ENCODE measurements at places on chromosomes 2 and 18.

DNA sequence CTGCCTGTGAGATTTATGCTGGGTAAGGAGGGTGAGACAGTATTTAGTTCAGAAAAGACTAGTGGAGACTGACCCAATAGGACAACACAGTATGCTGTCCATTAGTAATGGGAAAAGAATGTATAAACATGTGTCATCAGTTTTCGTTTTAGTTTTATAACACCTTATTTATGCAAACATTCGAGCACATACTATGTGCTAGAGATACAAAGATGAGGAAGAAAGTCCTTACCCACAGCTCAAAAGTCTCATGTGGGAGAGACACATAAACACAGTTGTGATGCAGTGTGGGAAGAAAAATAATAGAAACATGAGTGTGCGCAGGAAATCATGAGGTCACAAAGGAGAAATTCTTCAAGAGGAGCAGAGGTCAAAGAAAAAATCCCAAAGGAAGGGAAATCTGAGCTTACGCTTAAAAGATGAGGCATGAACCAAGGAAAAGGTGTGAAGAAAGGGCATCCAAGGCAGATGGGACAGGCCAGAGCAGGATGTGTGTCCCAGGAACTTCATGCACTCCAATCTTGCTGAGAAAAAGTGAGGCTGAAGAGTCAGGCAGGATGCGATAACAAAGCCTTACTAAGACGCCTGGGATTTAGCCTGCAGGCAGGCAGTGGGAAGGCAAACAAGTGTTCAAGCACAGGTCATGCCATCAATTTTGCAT is 8.1 kb downstream of the METTL21A start:
- DNase-seq, result peak; percentile 93

DNA sequence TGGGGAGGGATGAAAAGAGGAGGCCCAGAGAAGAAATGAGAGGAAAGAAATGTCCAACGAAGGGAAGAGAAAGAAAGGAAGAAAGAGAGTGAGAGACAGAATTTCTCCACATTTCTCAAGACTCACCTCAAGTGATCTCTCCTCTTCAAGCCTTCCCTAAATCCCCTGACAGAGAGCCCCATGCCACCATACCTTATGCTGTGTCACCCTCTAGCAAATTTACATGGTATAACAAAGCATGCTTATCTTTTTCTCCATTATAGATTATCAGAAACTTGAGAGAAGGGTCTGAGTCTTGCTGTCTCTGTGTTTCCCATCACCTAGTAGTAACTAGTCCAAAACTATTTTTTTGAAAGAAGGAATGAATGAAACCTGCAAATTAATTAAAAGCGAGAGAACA is 1208.4 kb downstream of the DPP10 start:
- no peak for DNase-seq

DNA sequence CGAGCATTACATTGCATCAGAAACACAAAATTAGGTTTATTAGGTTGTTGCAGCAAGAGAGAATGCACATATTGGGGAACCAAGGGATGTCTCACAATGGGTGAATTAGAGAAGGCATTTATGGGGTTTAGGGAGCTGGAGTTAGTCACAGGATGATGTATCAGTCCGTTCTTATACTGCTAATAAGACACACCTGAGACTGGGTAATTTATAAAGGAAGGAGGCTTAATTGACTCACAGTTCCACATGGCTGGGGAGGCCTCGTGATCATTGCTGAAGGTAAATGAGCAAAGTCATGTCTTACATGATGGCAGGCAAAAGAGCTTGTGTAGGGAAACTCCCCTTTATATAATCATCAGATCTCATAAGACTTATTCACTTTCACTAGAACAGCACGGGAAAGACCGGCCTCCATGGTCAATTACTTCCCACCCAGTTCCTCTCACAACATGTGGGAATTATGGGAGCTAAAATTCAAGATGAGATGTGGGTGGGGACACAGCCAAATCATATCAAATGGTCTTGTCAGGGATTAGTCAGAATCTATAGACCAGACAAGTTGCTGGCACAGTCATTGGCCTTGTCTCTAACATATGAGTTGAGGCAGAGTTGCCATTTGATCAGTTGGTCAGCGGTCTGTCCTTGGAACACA is 61.9 kb upstream of the RBMS1 start:
- DNase-seq, result no peak

GRCh38 chr2:180742801-180743200 is 237.6 kb upstream of the UBE2E3 start:
- DNase-seq, result peak; percentile 77

DNA sequence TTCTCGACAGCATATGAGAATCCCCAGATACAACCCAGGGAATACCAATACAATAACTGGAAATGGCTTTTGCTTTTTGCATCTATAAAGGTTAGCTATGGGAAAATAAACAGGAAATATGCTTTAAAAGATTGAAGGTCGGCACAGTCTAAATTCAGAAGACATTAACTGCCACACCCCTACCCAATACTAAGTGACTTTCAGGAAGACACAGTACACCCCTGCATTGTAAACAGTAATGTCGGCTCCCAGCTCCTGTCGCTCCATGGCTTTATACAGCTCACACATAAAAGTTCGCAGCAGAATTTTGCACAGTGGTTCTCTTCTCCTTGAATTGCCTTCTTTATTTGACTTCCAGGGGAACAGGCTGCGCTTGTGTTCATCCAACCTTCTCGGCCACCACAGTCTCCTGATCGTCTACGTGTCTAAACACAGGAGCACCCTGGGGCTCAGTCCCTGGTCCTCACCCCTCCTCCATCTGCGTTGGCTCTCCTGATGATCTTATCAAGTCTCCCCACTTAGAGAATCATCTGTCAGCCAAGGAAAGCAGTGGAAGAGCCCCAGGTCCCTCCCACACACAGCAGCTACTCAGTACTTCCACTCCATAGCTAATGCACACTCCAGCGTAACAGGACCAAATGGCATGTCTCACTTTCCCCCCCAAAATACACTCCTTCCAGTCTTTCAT is 22.7 kb downstream of the CYB5A start:
- no peak for DNase-seq

DNA sequence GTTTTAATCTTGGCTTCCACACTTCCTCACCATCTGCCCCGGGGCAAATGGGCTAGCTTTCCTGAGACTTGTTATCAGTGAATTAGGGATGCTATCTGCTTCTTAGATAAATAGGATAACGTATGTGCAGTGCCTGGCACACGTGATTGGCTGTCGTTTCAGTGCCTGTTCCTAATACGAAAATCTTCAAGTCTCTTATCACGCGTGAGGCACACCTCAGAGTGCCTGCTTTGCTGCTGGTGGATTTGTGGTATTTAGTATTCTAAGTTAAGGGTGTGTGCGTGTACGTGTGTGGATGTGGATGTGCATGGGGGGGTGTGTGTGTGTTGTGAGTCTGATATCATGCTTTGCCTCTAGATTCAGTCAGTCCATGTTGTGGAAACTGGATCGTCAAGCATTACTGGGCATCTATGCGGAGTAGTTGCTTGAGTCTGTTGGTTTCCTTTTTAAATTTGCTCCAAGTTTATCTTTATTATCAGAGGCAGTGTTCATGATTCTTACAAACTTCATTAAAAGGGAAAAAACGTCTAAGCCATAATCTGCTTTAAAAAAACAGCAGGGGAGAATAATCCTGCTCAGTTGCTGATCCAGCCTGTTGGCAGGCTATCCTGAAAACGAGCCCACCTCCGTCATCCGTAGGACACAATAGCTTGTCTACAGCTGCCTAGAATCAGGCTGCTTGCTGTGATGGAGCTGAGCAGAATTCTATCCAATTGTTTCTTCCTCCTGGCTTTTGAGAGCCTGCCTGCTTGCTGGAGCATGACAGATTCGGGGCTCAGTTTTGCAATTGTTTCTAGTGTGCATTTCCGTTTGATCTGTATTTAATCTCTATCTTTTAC is 6.6 kb downstream of the SH3RF3 start:
- peak; percentile 38 for DNase-seq

GRCh38 chr2:106932644-106933043 is 46.7 kb upstream of the ST6GAL2 start:
- no peak for DNase-seq

GRCh38 chr2:190540048-190540447 is 5.5 kb upstream of the NEMP2 start:
- peak; percentile 24 for DNase-seq

DNA sequence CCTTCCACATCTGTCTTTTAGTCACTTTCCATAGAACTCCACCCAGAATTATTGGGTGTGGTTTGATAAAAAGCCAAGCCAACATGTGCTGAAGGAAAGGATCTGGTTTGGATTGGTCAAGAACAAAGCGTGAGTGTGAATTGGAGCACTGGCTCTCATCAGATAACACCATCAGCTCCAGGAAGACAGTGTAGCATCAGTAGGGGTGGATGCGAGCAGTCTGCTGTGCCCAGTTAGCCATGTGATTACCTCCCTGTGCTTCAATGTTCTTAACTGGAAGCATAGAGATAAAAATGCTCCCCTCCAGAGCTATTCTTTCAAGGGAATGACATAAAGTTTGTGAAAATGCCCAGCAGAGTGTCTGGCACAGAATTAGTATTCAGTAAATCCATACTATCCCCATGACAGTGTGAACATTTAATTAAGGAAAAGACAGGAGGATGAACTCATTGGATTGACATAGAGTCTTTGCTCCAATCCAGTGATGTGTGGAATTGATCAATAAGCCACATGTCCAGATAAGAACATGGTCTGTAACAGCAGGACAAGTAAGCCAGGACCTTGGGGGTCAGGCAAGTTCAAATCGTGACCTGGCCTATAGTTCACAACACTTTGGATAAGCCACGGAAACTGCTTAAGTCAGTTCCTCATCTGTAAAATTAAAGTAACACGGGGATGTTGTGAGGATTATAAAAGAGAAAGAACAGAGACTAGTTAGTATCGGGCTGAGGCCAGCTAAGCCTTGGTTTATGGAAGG is 68.0 kb downstream of the FAM124B start:
- no peak for DNase-seq

- DNase-seq, result no peak
These were observed 117.2 kb upstream of the SALL3 start for GRCh38 chr18:78862395-78862794.

GRCh38 chr2:183078163-183078463 is 434 bp upstream of the DUSP19 start:
- no peak for DNase-seq

DNA sequence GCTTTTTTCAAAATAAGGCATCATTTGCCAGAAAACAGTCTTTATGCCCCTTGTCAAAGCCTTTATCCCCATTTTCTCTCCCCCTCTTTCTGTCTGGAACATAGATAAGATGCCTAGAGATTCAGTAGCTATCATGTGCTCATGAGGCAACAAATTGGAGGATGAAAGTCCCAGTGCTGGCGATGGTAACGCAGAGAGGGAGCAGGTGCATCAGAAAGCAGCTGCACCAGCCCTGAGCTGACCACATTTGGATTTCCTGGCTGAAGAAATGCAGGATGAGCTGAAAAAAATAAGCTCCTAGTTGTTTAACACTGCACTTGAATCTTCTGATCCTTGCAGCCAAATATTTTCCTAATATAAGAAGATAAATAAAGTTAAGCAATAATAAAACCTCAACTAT is 48.0 kb downstream of the LOXHD1 start:
- no peak for DNase-seq

DNA sequence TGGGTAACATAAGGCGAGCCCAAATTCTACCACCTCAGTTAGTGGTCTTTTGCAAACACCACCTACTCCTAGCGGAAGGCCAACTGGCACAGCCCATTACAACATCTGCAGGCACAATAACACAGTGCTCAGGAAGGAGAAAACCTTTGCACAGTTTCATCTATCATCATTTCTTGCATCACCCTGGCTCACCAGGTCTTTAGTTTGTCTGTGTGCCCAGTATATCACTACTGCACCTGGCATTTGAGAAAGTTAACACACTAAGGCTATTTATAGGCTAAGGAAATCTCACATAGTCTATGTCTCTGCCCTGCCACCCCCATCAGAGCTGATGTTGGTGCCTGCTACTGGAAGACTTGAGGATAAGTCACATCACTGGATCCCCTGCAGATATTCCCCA is 484.0 kb downstream of the SATB2 start:
- DNase-seq, result peak; percentile 1

DNA sequence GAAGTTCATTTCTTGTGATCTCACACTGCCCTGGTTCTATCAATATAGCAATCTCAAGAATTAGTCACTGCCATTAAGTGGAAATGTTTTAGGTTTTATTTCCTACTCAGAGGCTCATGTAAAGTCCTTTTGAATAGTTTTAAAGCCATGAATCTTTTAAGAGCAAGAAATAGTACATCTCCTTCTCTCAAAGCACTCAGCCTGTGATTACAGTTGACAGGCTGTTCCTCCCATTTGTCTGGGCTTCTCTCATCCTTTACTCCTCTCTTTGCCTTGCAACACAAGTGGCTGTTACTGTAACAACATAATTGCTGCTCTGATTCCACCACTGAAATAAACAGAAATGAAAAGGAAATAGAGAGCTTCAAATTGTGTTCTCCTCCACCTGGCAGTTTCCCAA is 18.4 kb downstream of the GRP start:
- no peak for DNase-seq

DNA sequence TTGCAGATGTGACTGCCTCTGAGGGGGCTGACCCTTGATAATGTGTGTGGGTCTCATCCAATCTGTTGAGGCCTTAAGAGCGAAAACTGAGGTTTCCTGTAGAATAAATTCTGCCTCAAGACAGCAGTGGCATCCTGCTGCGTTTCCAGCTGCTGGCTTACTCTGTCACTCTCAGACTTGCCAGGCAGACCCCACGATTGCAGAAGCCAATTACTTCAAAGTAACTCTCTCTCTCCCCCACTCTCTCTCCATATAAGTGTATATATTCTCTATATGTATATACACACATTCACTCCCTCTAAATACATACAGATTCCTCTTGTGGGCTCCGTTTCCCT is 152.5 kb upstream of the ALKAL2 start:
- no peak for DNase-seq

- DNase-seq, result no peak
These were observed 66.7 kb upstream of the BCL2L11 start for GRCh38 chr2:111053825-111054515.

DNA sequence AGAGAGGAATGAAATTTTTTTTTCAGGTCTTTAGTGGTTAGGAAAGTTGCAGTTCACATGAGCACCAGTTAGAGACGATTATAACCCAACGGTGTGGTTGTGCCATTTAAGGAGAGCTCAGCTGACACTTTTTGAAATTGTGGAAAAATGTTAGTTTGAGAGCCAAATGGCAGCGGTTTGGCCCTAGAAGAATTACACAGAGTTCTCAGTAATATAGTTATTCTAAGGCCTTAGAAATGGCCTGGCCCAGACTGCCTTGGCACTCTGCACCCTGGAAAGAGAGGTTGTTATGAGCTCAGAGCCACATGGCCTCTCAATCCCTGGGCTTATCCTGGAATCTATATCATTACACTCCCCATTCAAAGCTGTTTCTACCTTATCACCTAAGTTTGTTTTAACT is 117.4 kb downstream of the RHBDD1 start:
- no peak for DNase-seq

- DNase-seq, result peak; percentile 46
These were observed 107.7 kb downstream of the UGGT1 start for GRCh38 chr2:128198656-128199055.

GRCh38 chr2:216742411-216742810 is 47.1 kb upstream of the IGFBP5 start:
- DNase-seq, result peak; percentile 83
